ENCODE measurements at places on chromosomes 16 and 17.

- DNase-seq = no peak
Observed at GRCh38 chr17:50853015-50853615, 13.0 kb downstream of the TOB1 start.

DNA sequence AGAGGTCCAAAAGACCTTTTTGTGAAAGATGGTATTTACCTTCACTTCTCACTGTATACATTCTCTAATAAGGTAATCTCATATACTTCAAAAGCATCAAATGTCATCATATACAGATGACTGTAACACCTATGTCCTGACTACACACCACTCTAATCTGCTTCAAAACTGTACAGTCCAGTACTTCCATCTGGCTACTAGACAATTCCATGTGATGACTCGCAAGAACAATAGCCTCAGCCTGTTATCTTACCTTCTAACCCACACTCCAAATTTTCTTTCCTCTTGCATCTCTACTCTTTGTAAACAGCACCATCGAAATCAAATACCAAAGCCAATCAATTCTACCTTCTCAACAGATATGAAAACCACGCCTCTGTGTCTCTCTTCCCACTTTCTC lies 24.1 kb downstream of the MYO1D start:
- no peak for DNase-seq

- no peak for DNase-seq
Observed at GRCh38 chr16:8935989-8936388, 27.7 kb downstream of the USP7 start.

GRCh38 chr17:34503528-34504195 lies 75.7 kb upstream of the TMEM132E start:
- peak; percentile 50 for DNase-seq

DNA sequence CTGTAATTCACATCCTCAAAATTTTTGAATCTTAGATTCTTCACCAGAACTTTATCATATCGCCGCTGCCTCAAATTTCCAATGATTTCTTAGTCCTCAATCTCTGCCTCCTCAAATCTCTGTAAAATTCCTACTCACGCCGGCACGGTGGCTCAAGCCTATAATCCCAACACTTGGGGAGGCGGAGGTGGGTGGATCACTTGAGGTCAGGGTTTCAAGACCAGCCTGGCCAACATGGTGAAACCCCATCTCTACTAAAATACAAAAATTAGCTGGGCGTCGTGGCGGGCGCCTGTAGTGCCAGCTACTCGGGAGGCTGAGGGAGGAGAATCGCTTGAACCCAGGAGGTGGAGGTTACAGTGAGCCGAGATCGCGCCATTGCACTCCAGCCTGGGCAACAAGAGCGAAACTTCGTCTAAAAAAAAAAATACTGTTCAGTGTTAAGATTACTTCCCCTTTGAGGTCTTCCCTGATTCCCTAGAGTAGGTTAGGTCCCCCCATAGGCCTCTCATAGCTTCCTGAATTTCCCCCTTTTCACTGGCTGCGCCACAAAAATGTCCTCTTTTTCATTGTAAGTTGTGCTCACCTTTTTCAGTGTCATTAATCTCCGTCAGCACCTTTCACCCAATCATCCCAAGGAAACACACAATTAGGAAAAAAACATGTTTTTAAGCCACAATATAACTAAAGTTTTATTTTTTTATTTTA lies 919 bp upstream of the CBX1 start:
- DNase-seq = no peak

- DNase-seq = no peak
Observed at GRCh38 chr17:49646391-49647255, 31.3 kb downstream of the SPOP start.

- DNase-seq = no peak
Observed at GRCh38 chr17:37422971-37423625, 16.4 kb downstream of the TADA2A start.

DNA sequence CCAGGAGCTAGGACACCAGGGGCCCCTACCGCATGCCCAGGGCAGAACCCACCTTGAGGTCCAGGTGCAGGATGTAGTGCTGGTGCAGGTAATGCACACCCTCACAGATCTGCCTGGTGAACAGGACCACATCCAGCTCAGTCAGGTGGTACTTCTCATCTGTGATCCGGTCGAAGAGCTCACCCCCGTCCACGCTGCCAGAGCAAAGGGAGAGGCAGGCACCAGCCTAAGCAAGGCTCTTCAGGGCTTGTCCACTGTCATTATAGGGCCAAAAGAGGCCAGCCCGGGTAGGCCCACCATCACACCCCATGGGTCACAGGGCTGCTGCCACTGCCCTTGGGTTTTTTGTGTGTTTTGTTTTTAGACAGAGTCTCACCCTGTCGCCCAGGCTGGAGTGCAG lies 21.0 kb downstream of the MYLK3 start:
- DNase-seq = no peak

DNA sequence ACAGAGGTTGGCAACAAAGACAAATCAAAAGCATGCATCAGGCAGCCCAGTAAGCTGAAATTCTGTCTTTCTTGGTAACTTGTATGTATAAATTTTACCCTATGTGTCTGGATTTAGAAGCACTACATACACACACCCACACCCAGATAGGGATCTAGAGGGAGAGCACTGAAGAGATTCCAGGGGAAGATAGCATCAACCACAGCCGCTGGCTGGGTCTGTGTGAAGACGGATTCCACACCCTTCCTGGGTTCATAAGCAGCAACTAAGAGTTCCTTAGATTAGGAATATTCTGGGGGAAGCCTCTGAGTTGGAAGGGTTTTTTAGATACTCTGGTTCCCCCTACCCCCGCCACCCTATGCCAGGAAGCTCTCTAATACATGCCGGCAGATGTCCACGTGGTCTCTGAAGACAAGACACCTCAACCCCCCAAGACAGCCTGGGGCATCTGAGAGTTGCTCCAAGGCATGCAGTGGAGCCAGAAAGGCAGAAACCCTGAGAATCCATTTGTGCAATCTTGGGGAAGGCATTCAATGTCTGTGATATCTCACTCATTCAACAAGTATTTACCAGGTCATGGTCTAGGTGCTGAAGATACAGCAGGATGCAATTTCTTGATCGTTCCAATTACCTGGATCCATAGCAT lies 86.4 kb downstream of the NOG start:
- no peak for DNase-seq

DNA sequence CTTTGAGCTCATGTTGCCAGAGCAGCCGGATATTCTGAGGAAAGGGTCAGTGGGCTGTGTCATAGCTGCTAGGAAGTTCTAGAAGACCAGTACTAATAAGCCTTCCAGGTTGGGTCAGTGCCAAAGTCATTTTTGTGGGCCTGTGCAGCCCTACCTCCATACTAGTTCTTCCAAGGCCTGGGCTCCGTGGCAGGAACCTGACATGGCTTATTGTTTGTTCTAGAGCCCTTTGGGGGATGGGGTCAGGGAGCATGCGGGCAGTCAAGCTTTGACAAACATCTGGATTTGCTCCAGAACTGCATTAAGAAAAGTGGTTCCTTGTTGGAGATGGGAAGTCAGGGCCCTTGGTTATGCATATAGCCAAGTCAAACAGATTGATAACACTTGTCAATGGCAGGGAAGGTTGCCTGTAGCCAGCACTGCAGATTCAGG lies 7.6 kb downstream of the ALKBH5 start:
- DNase-seq = no peak

DNA sequence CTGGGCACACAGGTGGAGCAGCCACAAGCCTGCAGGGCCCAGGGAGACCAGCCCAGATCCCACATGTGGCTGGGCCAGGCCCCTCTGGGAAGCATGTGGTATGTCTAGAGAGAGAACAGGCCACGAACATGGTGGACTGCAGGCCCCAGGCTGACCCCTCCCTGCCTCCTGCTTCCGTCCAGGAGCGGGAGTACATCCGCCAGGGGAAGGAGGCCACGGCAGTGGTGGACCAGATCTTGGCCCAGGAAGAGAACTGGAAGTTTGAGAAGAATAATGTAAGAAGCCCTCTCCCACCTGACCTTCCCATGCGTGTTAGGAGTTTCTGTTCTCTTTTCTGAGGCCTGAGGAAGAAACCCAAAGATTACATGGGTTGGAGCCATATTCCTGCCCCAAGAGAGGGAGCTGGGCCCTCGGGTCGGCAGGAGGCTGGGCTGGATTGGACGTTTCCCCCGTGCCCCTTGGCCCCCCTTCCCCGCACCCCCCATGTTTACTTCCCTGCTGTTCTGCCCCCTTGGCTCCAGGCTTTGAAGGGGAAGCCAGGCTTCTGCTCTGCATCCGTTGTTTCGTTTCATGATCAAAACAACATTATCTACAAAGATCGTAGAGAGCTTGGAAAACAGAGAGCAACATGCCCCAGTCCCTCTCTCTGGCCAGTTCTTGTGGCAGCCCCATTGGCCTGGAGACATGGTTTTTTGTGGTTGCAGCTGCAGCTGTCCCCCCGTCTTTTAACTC lies 5.7 kb upstream of the TCAP start:
- no peak for DNase-seq

All from globus pallidus (tissue), 1 donor.